Mesenchymal stem cell (in vitro differentiated cells and primary cell): ENCODE measurements at places on chromosomes 5 and 9.

DNA sequence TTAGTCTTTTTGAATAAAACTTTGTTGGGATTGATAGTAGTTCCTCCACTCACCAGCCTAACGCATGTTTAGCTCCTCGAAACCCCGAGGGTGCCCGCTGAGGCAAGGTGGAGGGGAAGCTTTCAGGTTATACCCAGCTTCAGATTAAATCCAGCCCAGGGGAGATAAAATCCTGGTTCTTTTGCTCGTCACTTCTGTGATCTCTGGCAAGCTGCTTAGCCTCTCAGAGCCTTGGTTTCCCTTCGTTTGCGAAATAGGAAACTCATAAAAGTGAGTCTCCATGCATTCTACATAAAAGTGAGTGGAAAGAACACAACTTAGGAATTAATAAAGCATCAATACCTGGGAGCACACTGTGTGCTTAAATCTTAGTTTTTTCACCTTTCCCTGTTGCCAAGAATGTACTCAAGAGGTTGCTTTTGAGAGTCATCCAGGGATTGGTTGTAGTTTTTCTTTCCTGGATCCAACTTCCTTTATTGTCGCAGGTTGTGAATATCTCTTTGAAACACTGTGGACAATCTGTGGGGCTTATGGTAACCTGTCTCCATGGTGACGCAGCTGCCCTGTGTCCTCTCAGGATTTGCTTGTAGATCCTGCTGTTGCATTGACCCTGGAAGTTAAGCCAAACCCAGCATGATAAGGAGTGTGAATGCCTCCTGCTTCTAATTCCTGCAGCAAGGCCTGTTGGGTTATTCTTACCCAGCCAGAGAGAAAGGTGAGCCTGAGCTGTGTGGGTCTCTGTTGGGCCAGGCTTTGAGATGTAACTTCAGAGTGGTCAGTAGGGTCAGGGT is 2.0 kb downstream of the GALNT12 start:
- H3K4me3 ChIP-seq: peak overlapping the region; percentile 83
- H3K36me3 ChIP-seq: no peaks in the 10 kb centered on the region

- no peak overlapping the region for H3K27ac ChIP-seq
- no peaks in the 10 kb centered on the region for H3K27me3 ChIP-seq
- no peaks in the 10 kb centered on the region for H3K36me3 ChIP-seq
- peaks cover 2% of the 10 kb centered on the region for H3K4me1 ChIP-seq
- H3K4me3 ChIP-seq: no peak overlapping the region
These were observed 1416.0 kb downstream of the EFNA5 start for GRCh38 chr5:106254784-106255183.

DNA sequence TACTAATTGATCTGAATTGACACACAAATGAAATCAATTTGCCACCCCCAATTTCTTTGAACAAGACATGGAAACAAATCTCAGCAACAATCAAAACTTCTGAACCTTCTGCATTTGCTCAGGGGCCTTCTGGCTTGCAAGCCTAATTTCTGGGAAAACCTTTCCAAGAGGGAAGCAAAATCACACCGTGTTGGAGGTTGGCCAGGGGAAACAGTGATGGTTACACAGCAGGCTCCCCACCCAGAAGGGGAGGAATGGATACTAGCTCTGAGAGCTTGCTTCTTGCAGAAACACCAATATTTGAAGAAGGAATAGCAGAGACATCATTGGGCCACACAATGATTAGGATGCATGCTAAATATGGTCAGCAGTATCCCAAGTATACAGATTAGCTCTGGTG is 488.6 kb upstream of the TRPC7 start:
- H3K27ac ChIP-seq: no peak overlapping the region
- no peaks in the 10 kb centered on the region for H3K27me3 ChIP-seq
- no peaks in the 10 kb centered on the region for H3K36me3 ChIP-seq
- H3K4me1 ChIP-seq: no peaks in the 10 kb centered on the region

DNA sequence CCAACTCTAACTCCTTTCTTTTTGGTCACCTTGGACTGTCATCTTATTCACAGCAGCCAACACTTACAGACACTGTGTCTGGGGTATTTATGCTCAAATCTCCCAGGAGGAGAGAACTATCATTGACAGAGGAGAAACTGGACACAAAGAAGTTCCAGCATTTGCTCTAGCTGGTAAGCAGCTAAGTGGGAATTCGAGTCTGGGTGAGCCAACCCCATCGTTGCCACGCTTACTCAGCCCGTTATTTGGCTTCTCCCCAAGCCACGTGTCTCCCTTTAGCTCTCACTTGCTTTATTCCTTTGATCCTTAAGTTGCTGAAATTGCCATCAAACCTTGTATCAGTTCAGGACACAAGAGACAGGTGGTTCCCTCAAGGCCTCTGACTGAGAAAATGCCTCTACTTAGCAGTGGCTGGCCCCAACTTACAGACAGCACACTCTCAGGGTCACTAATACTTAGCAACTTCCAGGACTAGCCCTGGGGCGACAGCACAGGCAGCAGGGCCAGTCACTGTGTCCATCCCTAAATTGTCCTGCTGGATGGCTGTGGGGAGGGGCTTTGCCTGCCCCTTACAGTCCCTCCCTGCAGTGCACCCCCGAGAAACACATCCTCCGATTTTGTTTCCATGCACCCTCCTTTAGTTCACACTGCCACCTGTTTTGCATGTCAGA is 1.4 kb downstream of the SLC36A2 start:
- DNase-seq: no peak
- H3K4me1 ChIP-seq: no peaks in the 10 kb centered on the region
- H3K27ac ChIP-seq: no peak overlapping the region
- H3K27me3 ChIP-seq: peaks cover 56% of the 10 kb centered on the region
- no peaks in the 10 kb centered on the region for H3K36me3 ChIP-seq

DNA sequence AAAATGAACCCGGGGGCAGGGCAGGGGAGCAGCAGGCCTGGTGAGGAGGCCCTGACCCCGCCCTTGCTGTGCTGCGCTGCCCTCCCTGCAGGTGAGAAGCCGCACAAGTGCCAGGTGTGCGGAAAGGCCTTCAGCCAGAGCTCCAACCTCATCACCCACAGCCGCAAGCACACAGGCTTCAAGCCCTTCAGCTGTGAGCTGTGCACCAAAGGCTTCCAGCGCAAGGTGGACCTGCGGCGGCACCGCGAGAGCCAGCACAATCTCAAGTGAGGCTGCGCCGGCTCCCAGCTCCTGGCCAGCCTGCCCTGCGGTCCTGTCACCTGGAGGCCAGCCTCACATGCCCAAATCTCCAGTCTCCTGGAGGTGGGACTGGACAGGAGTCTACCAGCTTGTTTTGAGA is 12.3 kb downstream of the GFI1B start:
- no peak overlapping the region for H3K4me3 ChIP-seq
- no peak overlapping the region for H3K27ac ChIP-seq
- peaks cover 5% of the 10 kb centered on the region for H3K4me1 ChIP-seq
- no peak for DNase-seq

DNA sequence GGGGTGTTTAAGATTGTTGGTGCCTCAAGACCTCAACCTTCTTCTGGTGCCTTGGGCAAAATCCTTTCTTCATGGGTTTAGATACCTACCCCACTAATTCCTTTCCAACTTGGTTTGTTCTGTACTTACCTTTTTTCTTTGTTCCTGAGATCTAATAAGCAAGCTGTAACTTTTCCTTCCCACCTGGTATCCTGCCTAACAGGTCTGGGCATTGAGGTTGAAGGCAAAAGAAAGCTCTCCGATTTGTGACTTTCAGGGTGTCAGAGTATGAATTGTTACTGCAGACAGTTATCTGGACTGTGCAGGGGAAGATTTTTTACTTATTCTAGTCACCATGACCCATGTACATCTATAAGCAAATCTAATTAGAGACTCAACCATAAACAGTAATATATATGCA is 162.6 kb upstream of the DMRT1 start:
- peaks cover 3% of the 10 kb centered on the region for H3K4me1 ChIP-seq
- DNase-seq: no peak
- no peaks in the 10 kb centered on the region for H3K27me3 ChIP-seq
- H3K27ac ChIP-seq: no peak overlapping the region
- no peaks in the 10 kb centered on the region for H3K36me3 ChIP-seq
- H3K4me3 ChIP-seq: no peak overlapping the region

DNA sequence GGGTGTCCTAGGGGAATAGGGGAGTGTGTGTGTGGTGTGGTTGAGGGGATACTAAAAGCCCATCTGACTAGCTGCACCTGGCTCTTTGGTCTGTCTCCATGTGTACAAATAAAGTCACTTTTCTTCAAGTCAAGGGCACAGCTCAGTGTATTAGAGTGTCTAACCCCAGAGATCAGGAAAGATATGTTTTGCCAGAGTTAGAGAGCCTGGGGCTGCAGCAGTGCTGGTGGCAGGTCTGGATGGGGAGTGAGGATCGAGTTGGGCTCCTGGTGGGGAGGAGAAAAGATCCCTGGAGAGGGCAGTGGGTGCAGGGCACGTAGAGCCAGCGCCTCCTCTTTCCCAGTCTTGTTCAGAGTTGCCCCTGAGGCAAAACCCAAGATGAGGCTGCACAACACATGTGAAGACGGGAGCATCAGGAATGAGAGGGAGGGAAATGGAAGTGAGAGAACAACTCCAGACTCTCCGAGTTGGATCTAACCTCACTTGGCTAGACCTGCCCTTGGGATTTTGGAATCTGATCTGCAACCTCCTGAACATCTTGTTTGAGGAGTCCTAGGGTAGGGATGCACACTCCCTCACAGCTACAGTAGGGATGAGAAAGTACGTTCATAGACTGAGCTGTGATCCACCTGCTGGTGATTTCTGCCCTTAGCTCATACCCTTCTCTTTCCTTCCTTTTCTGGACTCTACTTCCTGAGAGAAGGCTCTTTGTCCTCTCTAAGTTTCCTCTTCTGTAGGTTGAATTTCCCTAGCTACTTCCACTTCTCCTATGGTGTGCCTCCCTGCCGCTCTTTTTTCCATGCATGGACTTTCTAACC is 309.9 kb downstream of the ZSWIM6 start:
- no peak for DNase-seq
- H3K27ac ChIP-seq: no peak overlapping the region
- H3K4me1 ChIP-seq: peaks cover 2% of the 10 kb centered on the region
- H3K27me3 ChIP-seq: peaks cover 47% of the 10 kb centered on the region

DNA sequence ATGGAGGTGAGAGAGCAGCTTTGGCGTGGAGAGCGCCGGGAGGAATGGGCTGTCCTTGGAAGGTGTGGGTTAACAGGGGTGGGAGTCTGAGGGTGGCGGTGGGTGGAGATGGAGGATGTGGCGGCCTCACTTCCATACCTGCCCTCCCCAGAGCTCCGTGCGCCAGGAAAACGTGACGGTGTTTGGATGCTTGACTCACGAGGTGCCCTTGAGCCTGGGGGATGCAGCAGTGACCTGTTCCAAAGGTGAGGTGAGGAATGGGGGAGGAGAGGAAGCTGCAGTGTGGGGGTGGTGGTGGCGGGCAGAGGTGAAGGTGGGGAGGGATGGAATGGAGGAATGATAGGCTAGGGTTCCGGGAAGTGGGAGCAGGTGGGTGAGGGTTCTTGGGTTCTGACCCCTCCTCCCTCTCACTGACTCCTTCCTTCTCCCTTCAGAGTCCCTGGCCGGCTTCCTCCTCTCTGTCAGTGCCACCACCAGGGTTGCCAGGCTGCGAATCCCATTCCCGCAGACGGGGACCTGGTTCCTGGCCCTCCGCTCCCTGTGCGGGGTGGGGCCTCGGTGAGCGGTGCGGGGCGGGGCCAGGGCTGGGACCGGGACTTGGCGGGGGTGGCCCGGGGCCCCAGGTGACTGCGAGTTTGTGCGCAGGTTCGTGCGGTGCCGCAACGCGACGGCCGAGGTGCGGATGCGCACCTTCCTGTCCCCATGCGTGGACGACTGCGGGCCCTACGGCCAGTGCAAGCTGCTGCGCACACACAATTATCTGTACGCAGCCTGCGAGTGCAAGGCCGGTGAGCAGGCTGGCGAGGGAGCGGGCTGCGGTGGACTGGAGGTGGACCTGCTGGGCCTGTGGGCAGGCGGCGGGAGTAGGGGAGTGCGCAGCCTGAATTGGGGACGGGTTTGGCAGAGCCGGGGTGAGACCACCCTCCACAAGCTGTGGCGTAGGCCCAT is 17.1 kb downstream of the TMEM8B start:
- no peak overlapping the region for H3K27ac ChIP-seq
- no peaks in the 10 kb centered on the region for H3K27me3 ChIP-seq
- DNase-seq: no peak
- H3K4me1 ChIP-seq: peaks cover 4% of the 10 kb centered on the region

DNA sequence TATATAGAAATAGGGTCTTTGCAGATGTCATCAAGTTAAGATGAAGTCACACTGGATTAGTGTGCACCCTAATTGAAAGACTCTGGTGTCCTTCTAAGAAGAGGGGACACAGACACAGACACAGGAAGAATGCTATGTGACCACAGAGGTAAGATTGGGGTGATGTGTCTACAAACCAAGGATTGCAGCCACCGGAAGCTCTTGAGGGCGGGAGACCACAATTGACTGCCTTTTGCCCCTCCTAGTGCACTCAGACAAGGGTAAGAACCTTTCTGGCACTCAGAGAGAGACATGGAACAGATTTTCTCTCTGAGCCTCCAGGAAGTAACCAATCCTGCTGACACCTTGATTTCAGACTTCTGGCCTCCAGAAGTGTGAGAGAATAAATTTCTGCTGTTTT is 51.2 kb upstream of the ARAP3 start:
- no peak overlapping the region for H3K27ac ChIP-seq
- H3K27me3 ChIP-seq: peaks cover 65% of the 10 kb centered on the region
- H3K4me3 ChIP-seq: no peak overlapping the region
- H3K4me1 ChIP-seq: no peaks in the 10 kb centered on the region
- no peak for DNase-seq

DNA sequence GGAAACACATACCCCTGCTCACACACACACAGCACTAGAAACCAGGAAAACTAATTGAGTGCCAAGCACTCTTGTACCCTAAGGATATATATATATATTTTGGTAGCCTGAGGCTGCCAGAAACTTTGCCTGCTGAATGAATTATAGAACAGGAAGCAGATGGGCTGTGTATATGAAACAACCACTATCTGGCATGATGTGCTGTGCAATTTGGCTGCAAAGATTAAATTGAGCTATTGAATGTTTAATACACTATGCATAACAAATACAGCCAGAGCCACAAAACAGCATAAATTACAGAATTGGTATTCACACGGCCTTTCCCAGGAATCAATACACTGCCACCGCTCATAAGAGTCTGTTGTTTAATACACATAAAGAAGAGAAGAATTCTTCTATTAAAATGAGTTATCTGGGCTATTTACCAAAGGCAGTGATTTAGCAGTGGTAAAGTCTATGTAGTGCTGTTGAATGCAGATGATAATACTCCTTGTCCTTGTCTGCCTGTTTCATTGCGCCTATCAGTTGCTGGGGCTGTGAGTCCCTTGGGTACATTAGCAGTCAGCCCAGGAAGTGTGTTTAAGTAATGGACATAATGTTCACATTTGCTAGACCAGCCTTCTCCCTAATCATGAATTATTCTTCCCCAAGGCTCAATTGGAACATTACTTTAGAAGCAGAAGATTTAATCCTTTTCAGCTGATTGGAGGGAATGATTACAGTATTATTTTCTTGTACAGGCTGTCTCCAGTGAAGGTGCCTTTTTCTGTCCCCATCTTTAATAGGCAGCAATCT is 294.3 kb downstream of the TLE1 start:
- no peak overlapping the region for H3K4me3 ChIP-seq
- H3K27me3 ChIP-seq: no peaks in the 10 kb centered on the region
- H3K4me1 ChIP-seq: peaks cover 2% of the 10 kb centered on the region
- peak; percentile 50 for DNase-seq
- no peaks in the 10 kb centered on the region for H3K36me3 ChIP-seq
